Aorta (tissue), 5 donors: ENCODE measurements at places on chromosomes 3 and 15. TPM values are rescaled to one million over a fixed set of nuclear protein-coding genes. Genes with fewer than 3 reads are reported as not detected.

Gene WDR93
- total RNA-seq = not detected

Gene LIPH
- 0.62 TPM for total RNA-seq

Gene SUSD5
- 230 TPM for total RNA-seq

Gene A4GNT
- total RNA-seq = not detected

Gene ITPKA
- 0.33 TPM for total RNA-seq

Gene EOMES
- 0.36 TPM for total RNA-seq

Gene NRG4
- not detected for total RNA-seq

Gene GPR160
- total RNA-seq = 4.1 TPM

DNA sequence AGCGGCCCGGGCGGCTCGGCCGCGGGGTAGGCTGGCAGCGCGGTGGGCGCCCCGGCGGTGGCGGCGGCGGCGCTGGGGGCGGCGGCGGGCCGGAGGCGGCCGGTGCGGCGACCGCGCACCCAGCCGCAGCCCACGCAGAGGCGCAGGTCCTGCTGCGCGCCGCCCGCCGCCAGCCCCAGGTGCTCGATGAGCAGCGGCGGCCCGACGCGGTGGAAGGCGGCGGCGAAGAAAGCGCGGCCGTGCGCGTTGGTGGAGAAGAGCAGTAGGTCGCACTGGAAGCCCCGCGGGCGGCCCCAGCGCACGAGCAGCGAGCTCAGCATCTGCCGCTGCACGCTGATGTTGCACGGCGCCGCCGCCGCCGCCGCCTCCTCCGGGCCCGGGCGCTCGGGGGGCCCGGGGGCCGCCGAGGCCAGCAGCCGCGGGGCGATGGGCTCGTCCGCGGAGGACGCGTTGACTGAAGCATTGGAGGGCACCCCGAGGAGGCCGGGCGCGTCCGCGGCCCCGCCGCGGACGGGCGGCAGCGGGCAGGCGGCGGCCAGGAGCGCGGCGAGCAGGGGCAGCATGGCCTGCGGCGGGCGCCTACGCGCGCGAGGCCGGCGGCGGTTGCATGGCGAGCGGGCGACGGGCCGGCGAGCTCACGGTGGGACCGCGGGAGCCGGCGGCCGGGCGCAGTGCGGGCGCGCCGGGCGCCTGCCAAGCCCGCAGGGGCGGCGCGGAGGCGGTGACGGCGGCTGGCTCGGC, 452 bp downstream of the TMEM158 start:
- H3K36me3 ChIP-seq = no peaks in the 10 kb centered on the region
- no peak overlapping the region for H3K27ac ChIP-seq
- H3K4me1 ChIP-seq = no peaks in the 10 kb centered on the region
- peak overlapping the region; percentile 96 for H3K4me3 ChIP-seq

GRCh38 chr3:107258300-107258699, 118.9 kb upstream of the CCDC54 start:
- H3K27me3 ChIP-seq = no peaks in the 10 kb centered on the region
- H3K27ac ChIP-seq = no peak overlapping the region
- DNase-seq = no peak
- no peaks in the 10 kb centered on the region for H3K4me1 ChIP-seq
- H3K4me3 ChIP-seq = no peak overlapping the region

DNA sequence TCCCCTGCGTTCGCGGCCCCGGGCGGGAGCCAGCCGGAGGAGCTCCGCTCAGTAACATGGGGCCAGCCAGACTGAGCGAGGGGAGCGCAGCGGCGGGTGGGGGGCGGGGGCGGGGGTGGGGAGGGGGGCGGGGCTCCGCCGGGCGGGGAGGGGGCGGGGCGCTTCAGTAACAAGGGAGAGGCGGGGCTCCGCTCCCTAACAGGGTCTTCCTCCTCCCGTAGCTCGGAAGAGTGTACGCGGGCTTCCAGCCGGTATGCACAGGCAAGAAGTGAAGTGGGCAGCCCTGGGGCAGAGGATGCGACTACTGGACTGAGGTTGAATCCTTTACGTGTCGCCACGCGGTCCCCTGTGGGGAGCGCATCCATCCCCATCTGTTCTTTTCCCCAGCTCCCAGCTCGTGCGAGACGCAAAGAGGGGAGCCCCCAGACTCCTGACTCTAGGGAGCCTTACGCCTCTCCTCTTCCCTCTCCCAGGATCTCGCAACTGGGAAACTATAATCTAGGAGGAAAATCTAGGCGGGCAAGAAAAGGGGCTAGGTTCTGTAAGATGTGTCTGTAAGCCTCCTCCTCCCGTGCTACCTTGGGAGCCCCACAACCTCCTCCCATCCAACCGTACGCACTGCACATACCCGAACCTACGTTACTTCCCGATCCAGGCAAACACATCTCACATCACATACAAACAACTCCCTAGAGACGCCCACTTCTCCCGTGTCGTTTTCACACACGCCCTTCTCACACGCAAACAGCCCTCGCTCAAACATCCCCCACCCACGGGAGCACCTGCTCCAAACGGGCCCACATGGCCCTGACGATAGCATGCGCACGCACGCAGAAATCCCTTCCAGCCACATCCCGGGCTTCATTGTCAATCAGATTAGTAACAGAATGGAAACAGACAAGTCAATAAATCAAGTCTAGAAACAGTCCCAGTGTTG, at the start of gene SHF:
Gene SHF, minus strand, starts transcription at position 73 of the 937 bp plus-strand sequence. Its CDS starts 15 bp downstream, at position 58.
- peak within 1 kb of the TSS; percentile 46 for H3K27ac ChIP-seq
- H3K4me3 ChIP-seq = peak within 1 kb of the TSS; percentile 97

DNA sequence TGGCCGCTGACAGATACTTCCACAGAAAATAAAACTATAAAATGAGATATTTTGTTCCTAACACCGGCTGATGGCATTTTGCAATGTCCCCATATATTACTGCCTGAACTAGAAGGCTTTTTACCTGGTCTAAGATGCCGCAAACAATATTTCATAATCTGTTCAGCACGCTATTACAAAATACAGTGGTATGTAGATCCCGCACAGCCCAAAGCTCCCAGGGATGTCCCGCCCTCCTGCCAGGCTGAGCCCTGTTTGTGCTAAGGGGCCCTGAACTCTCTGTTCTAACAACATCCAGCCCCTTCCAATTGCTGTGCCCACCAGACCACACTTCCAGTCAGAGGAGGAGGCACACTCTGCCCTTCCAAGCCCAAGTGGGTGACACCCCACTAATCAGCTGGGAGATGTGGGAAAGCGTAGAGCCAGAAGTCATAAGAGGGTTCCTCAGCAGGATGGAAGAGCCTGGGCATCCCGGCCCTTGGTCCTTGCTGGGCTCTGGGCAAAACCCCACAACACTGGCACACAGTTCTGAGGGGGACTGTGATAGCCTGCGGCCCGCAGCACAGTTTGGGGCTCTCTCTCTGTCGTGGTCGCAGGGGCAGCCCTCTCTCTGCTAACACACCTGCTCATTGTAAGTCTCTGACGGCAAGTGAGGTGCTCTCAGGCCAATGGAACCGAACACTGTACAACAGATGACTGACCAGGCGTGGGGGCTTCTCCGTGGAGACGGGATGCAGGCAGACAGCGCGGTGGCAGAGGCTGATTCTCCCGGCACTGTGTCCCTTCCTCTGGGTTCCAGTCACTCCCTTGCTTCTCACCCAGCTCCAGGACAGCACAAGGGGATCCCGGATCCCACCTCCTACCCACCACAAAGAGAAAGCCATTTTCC, 55.2 kb downstream of the PCSK6 start:
- DNase-seq = no peak
- no peaks in the 10 kb centered on the region for H3K36me3 ChIP-seq
- no peak overlapping the region for H3K4me3 ChIP-seq
- H3K27me3 ChIP-seq = no peaks in the 10 kb centered on the region
- H3K27ac ChIP-seq = no peak overlapping the region

- H3K4me1 ChIP-seq = no peaks in the 10 kb centered on the region
- H3K27ac ChIP-seq = no peak overlapping the region
- no peak for DNase-seq
- H3K4me3 ChIP-seq = no peak overlapping the region
- H3K36me3 ChIP-seq = no peaks in the 10 kb centered on the region
Measured at GRCh38 chr3:130758624-130759369, 12.2 kb upstream of the PIK3R4 start.

- no peak overlapping the region for H3K4me3 ChIP-seq
- H3K36me3 ChIP-seq = no peaks in the 10 kb centered on the region
- no peak overlapping the region for H3K27ac ChIP-seq
- no peaks in the 10 kb centered on the region for H3K27me3 ChIP-seq
- DNase-seq = no peak
- no peaks in the 10 kb centered on the region for H3K4me1 ChIP-seq
Measured at GRCh38 chr3:72678380-72678779, 169.9 kb downstream of the SHQ1 start.

- H3K4me1 ChIP-seq = no peaks in the 10 kb centered on the region
- no peak overlapping the region for H3K4me3 ChIP-seq
- H3K36me3 ChIP-seq = no peaks in the 10 kb centered on the region
- H3K27ac ChIP-seq = no peak overlapping the region
- no peak for DNase-seq
- no peaks in the 10 kb centered on the region for H3K27me3 ChIP-seq
Measured at GRCh38 chr15:44137750-44138149, 57.3 kb downstream of the FRMD5 start.

- no peaks in the 10 kb centered on the region for H3K27me3 ChIP-seq
- H3K36me3 ChIP-seq = no peaks in the 10 kb centered on the region
- no peak for DNase-seq
Measured at GRCh38 chr3:172128858-172129257, 89.5 kb downstream of the FNDC3B start.

GRCh38 chr3:197542741-197543454, 12.9 kb downstream of the BDH1 start:
- H3K4me3 ChIP-seq = no peak overlapping the region
- H3K4me1 ChIP-seq = no peaks in the 10 kb centered on the region
- H3K36me3 ChIP-seq = no peaks in the 10 kb centered on the region
- peak; percentile 84 for DNase-seq
- H3K27ac ChIP-seq = no peak overlapping the region

GRCh38 chr3:146803745-146804144, 198.6 kb upstream of the PLSCR5 start:
- no peak overlapping the region for H3K4me3 ChIP-seq
- no peaks in the 10 kb centered on the region for H3K36me3 ChIP-seq
- no peak for DNase-seq
- no peaks in the 10 kb centered on the region for H3K4me1 ChIP-seq
- H3K27ac ChIP-seq = no peak overlapping the region

DNA sequence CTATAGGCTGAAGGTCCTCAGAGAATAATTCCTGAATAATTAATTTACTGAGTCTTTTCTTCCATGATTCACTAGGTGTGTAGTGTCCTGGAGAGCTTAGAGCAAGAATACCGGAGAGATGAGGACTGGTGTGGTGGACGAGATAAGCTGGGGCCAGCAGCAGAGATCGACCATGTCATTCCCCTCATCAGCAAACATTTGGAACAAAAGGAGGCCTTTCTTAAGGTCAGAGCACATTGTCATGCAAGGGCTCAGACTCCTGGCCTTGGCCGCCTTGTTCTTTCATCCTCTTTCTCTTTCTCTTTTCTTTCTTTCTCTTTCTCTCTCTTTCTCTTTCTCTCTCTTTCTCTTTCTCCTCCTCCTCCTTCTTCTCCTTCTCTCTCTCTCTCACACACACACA, 291.4 kb upstream of the UMPS start:
- H3K4me1 ChIP-seq = no peaks in the 10 kb centered on the region
- H3K27me3 ChIP-seq = no peaks in the 10 kb centered on the region
- DNase-seq = no peak
- H3K4me3 ChIP-seq = no peak overlapping the region

- no peaks in the 10 kb centered on the region for H3K36me3 ChIP-seq
- no peak within 1 kb of the TSS for H3K27ac ChIP-seq
- no peaks in the 10 kb centered on the region for H3K4me1 ChIP-seq
- no peak for DNase-seq
- H3K4me3 ChIP-seq = no peak within 1 kb of the TSS
Measured at GRCh38 chr3:109136523-109136922, at the start of gene C3orf85. TSS of gene C3orf85 (plus strand) at chr3:109136719. CDS start at chr3:109136848, 129 bp downstream.
